ENCODE measurements at places on chromosomes 4 and X.
A peak's percentile ranks its signal among the peaks of the same experiment; 100 is the strongest.

GRCh38 chr4:7358100-7358735, 76.5 kb downstream of the PSAPL1 start:
- no peak overlapping the region for H3K4me3 ChIP-seq
- DNase-seq, result no peak
- H3K27ac ChIP-seq, result no peak overlapping the region
- H3K4me1 ChIP-seq, result no peaks in the 10 kb centered on the region
- H3K27me3 ChIP-seq, result peaks cover 13% of the 10 kb centered on the region

GRCh38 chrX:37961118-37961517, 45.2 kb upstream of the SYTL5 start:
- H3K4me3 ChIP-seq, result no peak overlapping the region
- H3K27me3 ChIP-seq, result no peaks in the 10 kb centered on the region
- no peak for DNase-seq
- H3K27ac ChIP-seq, result no peak overlapping the region
- no peaks in the 10 kb centered on the region for H3K4me1 ChIP-seq

- H3K4me1 ChIP-seq, result no peaks in the 10 kb centered on the region
- H3K4me3 ChIP-seq, result no peak overlapping the region
- DNase-seq, result no peak
- H3K27ac ChIP-seq, result no peak overlapping the region
- no peaks in the 10 kb centered on the region for H3K36me3 ChIP-seq
These were observed 121.8 kb upstream of the FAM241A start for GRCh38 chr4:112023402-112023950.

- peak overlapping the region; percentile 89 for H3K27ac ChIP-seq
These were observed 84.0 kb downstream of the NHSL2 start for GRCh38 chrX:71994601-71995000.

GRCh38 chr4:60033826-60034225, 1166.3 kb upstream of the ADGRL3 start:
- no peak overlapping the region for H3K27ac ChIP-seq
- no peaks in the 10 kb centered on the region for H3K4me1 ChIP-seq
- DNase-seq, result no peak
- no peaks in the 10 kb centered on the region for H3K27me3 ChIP-seq

GRCh38 chr4:109989044-109989443, 76.4 kb downstream of the EGF start:
- H3K4me3 ChIP-seq, result no peak overlapping the region
- H3K27me3 ChIP-seq, result peaks cover 33% of the 10 kb centered on the region
- DNase-seq, result no peak
- H3K27ac ChIP-seq, result no peak overlapping the region

DNA sequence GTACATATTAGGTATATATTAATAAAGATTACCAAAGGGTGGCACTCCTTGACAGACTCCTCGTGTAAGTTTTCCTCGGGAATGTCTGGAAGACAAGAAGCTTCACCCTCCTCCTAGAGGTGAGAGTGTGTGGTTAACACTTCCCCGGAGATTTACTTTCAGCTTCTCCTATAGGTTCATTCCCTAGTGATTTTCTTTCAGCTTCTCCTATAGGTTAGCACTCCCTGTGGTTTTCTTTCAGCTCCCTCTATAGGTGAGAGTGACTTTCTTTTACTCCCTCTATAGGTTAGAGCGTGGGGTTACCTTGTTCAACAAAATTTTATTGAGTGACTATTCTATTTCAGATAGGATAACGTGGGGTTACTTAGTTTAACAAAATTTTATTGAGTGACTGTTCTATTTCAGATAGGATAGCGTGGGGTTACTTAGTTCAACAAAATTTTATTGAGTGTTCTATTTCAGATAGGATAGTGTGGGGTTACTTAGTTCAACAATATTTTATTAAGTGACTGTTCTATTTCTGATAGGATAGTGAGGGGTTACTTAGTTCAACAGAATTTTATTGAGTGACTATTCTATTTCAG, 106.0 kb upstream of the PLAC1 start:
- H3K36me3 ChIP-seq, result peaks cover 7% of the 10 kb centered on the region
- DNase-seq, result no peak
- no peaks in the 10 kb centered on the region for H3K27me3 ChIP-seq

DNA sequence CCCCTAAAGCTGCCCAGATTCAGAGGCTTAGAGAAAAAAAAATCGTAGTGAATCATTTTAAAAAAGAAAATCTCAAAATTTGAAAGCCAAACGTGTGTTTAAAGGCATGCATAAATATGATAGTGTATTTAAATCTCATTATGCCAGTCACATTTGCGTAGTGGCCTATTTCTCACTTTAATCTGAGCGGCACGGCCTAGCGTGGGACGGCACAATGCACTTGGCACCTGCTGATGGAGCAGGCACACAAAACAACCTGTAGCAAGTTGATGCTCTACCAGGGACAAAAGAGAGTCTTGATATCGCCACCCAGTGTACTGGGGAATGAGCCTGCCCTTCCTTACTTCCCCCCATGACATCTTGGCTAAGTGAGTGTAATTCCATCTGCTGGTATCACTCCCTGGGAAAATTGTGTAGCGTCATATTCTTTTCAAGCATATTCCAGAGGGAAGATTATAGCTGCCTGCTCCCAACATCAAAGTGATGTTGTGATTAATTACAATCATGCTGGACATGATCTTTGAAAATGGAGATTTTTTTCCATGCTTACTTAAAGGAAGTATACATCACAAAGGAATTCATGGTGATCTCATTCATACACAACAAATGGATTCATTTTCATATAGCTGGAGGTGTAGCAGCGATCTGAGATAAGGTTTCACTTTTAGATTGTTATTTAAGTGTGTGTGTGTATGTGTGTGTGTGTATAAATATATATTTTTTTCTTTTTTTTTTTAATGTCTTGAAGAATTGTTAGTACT, 138.8 kb downstream of the DCTD start:
- peaks cover 14% of the 10 kb centered on the region for H3K27me3 ChIP-seq
- no peaks in the 10 kb centered on the region for H3K36me3 ChIP-seq
- H3K4me1 ChIP-seq, result no peaks in the 10 kb centered on the region
- no peak overlapping the region for H3K27ac ChIP-seq
